Skin of body (tissue), 3 donors: ENCODE measurements at places on chromosomes 6 and 20. TPM values are rescaled to one million over a fixed set of nuclear protein-coding genes. Genes with fewer than 3 reads are reported as not detected.

Gene MAP7
- 12.6 TPM for total RNA-seq

- DNase-seq, result no peak
Observed at GRCh38 chr6:11810854-11811643, 32.4 kb upstream of the ADTRP start.

Gene OPN5
- total RNA-seq, result not detected

GRCh38 chr20:1478566-1478965 lies 11.9 kb upstream of the NSFL1C start:
- DNase-seq, result no peak

Gene RPP40
- 9.2 TPM for total RNA-seq
